ENCODE measurements at places on chromosomes 12 and 14.
A peak's percentile ranks its signal among the peaks of the same experiment; 100 is the strongest.

GRCh38 chr12:113299619-113300237 lies 35.2 kb downstream of the SLC8B1 start:
- no peak for DNase-seq

- DNase-seq, result peak; percentile 61
Measured at GRCh38 chr12:103840462-103840875, 565 bp downstream of the NT5DC3 start.

- no peak for DNase-seq
Measured at GRCh38 chr12:11722578-11723138, 73.2 kb downstream of the ETV6 start.

DNA sequence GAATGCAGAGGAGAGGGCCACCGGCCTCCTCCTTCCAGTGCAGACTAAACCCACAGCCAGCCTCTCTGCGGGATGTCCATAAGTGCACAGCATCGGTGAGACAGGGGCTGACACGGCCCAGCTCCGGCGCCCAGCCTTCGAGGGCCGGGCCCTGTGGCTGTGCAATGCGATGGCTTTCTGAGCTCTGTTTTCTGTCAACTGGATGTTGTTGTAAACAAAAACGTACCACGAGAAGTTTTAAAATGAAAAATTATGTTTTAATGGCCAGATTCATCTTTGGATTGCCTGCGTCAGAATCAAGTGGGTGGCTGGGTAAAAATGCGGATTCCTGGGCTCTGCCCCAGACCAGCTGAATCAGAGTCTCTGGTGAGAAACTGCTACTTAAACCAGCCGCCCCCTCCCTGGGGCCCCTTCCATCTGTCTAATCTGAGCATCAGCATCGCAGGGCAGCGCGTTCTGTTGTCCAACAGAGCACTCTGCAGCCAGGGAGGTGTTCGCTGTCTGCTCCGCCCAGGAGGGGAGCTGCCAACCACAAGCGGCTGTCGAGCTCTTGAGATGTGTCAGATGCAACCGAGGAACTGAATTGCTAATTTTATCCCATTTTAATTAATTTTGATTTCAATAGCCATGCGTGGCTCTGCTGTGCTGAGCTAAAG lies 133.4 kb downstream of the RFLNA start:
- peak; percentile 16 for DNase-seq

GRCh38 chr14:68586896-68587751 lies 205.7 kb downstream of the ZFP36L1 start:
- no peak for DNase-seq

GRCh38 chr14:76271041-76271755 lies 104.7 kb upstream of the ESRRB start:
- DNase-seq, result no peak

DNA sequence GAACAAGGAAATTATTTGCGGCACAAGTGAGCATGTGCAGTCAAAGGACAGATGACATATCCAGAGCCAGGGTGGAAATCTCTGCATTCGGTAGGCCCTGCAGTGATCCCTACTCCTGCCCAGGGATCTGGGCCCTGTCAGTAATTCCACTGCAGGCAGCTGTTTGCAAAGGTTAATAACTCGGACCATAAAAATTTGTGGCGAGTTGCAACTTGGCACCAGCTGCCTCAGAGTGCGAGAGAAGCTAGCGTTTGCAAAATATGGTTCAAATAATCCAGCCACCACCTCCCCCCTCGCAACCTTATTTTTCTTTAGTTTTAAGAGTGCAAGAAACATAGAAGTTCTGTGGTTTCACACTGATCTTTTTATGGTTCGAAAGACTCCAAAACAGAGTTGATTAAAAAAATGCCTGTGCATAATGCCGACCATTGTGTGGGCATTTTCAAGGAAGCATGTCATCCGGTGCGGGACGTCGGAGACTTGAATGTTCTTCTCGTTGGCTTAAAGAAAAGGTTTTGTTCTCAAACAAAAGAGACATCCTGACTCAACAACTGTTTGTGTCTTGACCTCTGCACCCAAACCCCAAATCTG lies 224.5 kb downstream of the BCL11B start:
- no peak for DNase-seq

GRCh38 chr14:105422695-105423487 lies 3.3 kb downstream of the MTA1 start:
- DNase-seq, result no peak

- DNase-seq, result no peak
Measured at GRCh38 chr12:49227713-49228112, 37.2 kb upstream of the TUBA1C start.

DNA sequence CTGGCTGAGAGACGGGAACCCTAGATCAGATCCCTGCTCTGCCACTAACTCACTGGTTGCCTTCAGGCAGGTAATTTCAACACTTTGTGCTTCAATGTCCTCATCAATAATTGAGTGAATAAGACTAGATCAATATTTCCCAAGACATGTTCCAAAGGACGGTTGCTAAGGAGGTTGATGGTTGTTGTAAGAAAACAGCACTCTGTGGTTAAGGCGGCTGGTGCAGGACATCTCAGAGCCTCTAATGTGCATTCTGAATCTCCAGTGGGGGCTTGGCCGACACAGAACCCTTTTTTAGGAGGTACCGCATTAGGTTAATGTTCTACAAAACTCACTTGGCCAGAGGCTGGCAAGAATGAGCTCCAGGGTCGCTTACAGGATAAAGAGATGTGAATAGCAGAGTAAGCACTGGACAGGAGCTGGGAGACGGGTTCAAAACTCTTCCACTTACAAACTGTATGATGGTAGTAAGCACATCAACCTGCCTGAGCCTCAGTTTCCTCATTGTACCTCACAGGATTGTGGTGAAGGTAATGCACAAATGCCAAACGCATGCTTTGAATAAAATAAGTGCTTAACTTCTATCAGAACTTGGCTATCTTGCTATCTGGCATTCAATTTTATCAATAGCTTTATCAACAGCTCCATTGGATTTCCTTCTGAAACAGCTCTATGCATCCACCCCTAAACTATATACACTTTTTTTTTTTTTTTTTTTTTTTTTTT lies 136.9 kb upstream of the PARP11 start:
- no peak for DNase-seq

- DNase-seq, result no peak
Measured at GRCh38 chr14:87161502-87161901, 831.5 kb downstream of the GALC start.

DNA sequence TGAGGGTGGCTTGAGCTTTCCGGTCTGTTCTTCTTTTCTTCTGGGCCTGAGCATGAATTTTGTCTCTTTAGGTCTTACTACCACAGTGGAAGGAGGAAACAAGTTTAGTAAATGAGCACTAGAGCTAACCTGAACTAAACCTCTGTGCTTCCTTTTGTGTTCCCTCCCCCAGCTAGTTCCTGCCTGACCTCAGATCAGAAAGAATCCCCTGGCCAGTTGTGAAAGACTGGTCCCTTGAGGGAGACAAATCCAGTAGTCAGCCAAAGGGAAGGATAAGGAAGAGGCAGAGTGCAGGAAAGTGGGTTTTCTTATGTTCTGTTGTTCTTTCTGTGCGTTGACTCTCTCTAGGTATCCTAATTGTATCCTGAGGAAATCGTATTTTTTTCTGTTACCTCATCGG lies 17.5 kb downstream of the ZNF664 start:
- peak; percentile 58 for DNase-seq

DNA sequence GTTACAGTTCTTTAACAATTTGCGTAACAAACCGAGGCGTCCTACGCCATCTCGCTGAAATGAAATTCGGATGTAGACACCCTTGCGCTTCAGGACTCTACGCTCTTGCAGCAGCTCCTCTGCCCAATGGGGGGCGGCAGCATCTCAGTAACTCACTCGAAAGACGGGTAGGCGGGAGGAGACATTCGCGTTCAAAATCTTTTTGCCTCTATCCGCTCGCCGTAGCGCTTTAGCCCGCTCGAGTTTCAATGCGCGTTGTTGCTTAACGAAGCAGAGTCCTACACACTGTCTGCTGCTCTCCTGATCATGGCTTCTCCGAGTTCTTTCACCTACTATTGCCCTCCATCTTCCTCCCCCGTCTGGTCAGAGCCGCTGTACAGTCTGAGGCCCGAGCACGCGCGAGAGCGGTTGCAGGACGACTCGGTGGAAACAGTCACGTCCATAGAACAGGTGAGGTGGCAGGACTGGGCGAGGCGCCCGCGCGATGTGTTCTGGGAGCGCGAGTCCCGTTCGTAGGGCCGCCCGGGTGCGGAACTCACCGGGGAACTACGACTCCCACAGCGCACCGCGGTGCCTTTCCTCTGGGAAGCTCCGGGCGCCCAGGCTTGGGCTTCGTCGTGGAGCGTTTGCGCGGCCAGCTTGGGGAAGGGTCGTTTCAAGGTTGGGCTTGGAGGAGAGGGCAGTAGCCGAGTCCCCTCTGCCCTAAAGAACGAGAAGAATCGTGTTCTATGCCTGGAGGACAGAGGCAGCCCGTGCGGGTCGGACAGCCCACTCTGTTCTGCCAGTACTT lies at the start of gene FNTB:
TSS of gene FNTB (plus strand) at position 248 of the 790 bp plus-strand sequence. CDS start at position 307, 59 bp downstream.
- DNase-seq, result peak; percentile 97

GRCh38 chr12:3311491-3312103 lies 179.4 kb upstream of the PRMT8 start:
- no peak for DNase-seq

- no peak for DNase-seq
Measured at GRCh38 chr12:2759733-2760132, 35.0 kb upstream of the FKBP4 start.

DNA sequence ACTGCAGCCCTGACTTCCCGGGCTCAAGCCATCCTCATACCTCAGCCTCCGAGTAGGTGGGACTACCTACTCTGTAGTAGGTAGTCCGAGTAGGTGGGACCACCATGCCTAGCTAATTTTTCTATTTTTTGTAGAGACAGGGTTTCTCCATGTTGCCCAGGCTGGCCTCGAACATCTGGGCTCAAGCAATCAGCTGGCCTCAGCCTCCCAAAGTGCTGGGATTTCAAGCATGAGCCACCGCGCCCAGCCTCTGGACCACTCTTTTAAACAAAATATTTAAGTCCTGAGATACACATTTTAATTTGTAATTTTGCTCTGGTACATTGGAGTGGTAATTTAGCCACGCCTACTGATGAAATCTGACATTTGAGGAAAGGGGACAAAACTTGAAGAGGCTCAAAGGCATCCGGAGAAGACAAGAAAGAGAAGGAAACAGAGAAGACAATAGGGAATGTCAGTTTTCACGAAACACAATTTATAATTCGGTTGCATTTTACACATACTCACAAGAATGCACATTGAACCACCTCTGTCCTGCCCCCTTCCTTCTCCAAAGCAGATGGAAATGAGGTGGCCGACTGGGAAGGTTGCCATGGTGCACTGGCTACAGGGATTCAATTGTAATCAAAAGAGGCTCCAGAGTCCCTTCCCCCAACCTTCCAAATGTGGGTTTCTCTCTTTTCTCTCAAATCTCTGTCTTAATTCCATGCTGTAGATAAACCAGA lies 9.7 kb upstream of the TUBA1A start:
- DNase-seq, result no peak

GRCh38 chr12:110971189-110971920 lies 51.0 kb upstream of the MYL2 start:
- DNase-seq, result no peak

DNA sequence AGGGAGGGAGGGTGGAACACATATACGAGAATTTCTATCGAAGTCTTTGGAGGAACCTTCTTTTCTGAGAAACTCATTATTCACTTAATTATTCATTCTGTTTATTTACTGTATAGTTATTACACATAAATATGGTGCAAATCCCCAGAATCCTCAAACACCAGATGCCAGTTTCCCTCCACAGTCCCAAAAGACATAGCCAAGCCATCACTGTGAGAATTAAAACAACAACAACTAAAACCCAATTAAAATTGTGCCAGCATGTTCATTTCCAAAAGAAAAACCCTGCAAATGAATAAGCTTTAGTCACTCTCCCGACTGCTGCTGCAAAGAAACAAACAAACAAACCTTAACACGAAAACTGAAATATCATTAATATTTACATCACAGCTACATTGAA lies 173.5 kb downstream of the EFCAB11 start:
- no peak for DNase-seq

GRCh38 chr12:105352052-105352451 lies 21.6 kb downstream of the C12orf75 start:
- no peak for DNase-seq

DNA sequence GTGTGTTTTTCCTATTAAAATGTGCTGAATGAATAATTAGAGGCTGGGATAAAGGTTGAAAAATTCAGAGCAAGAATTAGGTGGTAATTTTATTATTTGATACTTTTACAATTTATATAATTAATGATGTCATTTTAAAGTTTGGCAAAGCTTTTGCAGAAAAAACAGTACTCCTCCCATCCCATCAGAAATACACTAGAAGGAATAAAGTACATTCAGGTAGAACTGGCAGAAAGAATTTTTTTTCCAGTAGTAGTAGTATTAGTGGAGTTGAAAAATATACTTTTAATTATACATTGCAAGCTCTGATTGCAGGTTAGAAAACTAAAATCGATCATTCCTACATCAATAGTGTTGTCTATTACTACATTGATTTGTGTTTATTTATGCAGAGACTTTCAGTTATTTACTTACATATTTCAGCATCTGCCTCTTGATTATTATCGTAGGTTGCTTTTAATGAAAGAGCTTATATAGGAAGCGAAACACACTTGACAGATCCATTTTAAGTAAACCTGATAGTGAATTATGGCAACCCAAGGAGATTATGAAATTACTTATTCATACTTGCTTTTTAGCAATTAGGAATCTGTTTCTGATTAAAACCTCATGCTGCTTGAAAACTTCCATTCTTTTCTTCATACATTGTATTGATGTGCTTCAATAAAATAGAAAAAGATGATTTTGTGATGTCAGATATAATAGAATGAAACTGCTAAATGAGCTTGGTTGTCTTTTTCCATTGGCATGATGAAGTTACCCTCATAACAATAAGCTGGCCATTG lies 10.1 kb downstream of the FOXG1 start:
- DNase-seq, result no peak

GRCh38 chr12:943051-943450 lies 6.4 kb downstream of the RAD52 start:
- DNase-seq, result no peak

DNA sequence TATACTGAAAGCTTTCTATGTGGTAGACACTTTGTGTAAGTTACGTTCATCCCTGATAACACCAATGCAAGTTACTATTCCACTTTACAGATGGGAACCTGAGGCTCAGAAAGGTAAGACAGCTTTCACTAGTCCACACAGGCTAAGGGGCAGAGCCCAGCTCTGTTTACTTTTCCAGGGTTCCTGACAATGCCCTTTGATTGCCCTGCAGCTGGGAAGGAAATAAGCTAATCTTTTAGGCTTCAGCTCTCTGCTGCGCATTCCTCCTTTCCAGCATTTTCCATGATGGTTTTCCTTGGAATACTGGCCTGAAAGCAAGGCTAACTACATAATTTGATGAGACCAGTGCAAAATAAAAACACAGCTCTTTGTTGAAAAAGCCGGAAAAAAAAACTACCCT lies 185.7 kb upstream of the BTG1 start:
- DNase-seq, result no peak
